Pulmonary artery endothelial cell (primary cell): ENCODE measurements at places on chromosomes 7 and 10. TPM values are rescaled to one million over a fixed set of nuclear protein-coding genes. Genes with fewer than 3 reads are reported as not detected.

- no peak for DNase-seq
These were observed 17.5 kb upstream of the TRUB1 start for GRCh38 chr10:114920459-114920858.

DNA sequence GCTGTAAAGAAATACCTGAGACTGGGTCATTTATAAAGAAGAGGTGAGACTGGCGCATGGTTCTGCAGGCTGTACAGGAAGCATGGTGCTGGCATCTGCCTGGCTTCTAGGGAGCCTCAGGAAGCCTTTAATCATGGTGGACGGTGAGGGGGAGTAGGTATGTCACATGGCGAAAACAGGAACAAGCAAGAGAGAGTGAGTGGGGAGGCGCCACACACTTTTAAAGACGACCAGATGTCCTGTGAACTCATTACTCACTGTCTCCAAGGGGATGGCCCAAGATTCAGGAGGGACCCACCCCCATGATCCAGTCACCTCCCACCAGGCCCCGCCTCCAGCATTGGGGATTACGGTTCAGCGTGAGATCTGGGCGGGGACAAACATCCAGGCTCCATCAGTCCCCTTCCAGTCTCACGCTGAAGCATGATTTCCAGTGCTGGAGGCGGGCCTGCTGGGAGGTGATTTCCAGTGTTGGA lies 3.2 kb downstream of the ZNF316 start:
- peak; percentile 8 for DNase-seq

DNA sequence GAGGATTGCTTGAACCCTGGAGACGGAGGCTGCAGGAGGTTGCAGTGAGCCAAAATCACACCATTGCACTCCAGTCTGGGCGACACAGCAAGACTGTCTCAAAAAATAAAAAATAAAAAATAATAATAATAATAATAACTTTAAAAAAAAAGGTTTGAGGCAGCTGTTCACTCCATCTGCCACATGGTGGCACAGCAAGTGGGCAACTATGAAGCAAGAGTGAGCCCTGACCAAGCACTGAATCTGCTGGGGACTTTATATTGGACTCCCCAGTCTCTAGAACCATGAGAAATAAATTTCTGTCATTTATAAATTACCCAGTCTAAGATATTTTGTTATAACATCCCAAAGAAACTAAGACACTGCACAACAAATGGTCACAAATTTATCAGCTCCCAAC lies 14.6 kb upstream of the BRI3 start:
- no peak for DNase-seq

- no peak for DNase-seq
These were observed 110.4 kb downstream of the RNF216 start for GRCh38 chr7:5671046-5671445.

GRCh38 chr7:128114806-128115205 lies 83.6 kb upstream of the LRRC4 start:
- no peak for DNase-seq

DNA sequence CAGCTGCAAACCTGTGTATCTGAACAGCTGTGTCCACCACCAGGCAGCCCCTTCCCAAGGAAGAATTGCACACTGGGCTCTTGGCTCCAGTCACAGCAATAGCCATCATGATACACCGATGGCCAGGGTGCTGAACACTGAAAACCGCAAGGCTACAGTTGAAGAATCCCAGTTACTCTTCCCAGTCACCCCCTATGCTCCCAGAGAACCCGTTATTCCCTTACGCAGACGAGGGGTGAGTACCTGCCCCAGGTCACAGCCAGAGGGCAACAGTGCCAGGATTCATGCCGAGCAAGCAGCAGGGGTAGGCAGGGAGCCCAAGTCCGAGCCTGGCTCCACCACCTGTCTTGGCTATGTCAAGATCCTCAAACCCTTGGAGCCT lies 57.8 kb downstream of the RASGEF1A start:
- DNase-seq: no peak

- no peak for DNase-seq
These were observed 298.2 kb downstream of the FRMD4A start for GRCh38 chr10:14032406-14032998.

DNA sequence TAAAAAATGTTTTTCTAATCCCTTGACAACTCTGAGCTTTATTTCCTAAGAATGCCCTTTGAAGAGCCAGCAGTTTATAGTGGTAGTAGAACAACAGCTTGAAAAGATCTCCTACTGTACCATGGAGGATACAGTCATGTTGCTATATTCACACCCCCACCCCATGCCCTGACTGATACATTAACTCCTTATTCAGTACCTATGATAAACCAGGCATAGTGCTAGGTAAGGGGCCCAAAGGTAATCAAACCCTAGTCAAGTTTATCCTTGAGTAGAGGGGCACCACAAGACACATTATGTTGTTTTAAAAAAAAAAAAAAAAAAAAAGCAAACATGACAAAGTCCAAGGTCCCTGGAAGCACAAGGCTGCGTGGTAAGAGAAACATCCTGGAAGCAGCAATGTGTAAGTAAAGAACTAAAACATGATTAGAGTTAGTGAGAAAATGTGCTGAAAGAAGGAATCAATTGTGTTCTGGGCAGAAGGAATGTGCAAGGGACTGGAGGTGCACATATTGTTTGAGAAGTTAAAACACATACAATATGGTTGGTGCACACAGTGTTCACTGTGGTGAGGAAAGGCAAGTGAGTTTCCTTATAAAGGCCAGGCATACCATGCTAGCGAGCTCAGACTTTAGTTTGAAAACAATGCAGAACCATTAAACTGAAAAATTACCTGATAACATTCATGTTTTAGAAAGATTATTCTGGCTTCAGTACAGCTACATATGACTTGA lies 51.2 kb downstream of the PDE1C start:
- no peak for DNase-seq

DNA sequence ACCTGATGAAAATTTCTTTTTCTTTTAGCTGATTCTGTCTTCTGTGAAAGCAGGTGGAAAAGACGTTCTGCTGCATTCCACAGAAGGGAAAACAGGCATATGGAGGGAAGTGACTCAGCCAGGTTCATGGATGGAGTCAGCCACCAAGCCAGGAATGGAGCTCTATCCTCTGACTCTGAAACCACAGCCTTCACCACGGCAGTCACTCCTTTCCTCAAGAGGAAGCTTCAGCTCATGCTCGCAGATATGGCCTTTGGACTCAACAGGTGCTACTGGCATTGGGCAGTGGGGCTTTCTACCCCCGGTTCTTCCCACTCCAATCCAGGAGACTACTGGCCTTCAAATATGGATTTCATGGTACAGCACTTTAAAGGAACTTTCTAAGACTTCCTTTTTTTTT lies 11.5 kb upstream of the PLAU start:
- peak; percentile 65 for DNase-seq

GRCh38 chr10:93630625-93631557 lies 18.6 kb downstream of the PDE6C start:
- DNase-seq: no peak

DNA sequence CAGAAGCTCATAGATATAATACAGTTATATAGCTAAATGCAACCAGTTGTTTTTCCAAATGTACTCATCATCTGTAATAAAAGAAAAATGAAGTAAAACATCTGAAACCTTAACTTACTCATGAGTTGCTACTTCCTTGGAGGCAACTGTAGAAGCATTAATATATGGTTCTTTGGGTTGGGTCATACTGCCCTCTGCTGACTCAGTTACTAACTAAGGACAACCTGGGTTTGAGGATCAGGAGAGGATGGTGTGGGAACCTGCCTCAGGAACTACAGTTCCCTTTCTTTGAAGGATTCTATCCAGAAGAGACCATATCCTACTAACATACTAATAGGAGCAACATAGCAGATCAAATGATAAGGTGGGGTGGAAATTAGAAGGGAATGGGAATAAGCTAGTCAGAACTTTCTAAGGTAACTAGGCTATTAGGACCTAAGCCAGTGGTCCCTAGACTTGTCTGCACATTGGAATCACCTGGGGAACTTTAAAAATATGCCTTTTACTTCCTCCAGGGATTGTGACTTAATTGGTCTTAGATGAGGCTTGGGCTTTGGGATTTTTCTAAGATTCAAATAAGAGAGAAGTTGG lies 20.7 kb downstream of the COX15 start:
- DNase-seq: peak; percentile 13

GRCh38 chr7:149562602-149563001 lies 65.0 kb upstream of the ZNF746 start:
- DNase-seq: no peak

DNA sequence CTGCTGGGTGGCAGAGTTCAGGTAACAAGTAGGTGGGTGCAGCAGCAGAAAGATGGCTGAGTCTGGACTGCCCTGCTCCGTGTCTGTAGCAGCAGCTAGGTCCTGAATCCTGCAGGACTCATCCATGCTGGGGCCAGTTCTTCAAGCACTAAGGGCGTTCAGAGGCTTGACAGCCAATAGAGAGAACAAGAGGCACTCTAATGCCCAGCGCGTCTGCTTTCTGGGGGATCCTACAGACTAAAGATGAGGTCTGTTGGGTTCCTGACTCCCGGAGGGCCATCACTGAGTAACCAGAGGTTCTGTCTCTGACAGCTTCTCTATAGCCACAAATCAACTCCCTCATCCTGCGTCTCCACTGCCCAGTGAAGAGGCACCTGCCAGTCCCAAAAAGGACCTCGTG lies 125.5 kb downstream of the PTPN20 start:
- no peak for DNase-seq

DNA sequence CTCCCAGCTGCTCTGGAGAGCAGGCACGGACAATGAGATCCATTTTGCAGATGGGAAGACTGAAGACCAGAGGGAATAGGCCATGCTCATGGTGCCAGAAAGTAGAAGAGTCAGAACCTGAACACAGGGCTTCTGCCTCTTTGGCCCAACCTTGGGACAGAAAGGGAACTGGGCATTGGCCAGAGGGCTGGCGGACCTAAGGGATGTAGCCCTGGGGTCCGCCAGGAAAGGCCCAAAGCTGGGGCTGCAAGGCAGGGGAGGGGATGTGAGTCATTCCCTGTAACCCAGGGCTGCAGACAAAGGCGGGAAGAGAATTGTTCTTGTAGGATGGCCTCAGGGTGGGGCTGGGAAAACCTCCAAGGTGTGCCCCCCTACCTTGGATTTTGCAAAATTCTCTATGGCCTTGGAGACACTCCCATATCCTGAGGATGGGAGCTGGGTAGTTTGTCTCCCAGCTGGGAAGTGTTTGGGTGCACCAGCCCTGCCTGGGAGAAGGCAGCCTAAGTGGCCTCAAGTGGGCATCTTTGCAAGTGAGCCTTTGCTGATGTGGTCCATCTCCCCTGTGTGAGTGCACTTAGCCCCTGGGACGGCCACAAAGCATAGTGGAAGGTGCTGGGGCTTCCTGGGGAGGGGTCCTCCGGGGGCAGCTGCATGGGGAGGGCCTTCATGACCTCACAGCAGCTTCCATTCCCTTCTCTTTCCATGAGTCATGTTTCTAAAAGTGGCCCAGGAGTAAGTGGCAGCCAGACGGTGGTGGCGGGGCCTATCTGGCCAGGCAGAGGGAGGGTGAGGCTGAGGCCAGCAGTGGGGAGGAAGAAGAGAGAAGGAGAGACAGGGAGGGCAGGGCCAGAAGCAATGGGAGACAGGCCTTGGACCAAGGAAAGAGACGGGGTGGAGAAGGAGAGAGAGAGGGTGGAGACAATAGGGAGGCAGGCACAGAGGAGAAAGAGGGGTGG lies 9.2 kb downstream of the AQP1 start:
- DNase-seq: no peak

- DNase-seq: no peak
These were observed 381.1 kb upstream of the SEMA3D start for GRCh38 chr7:85567983-85568382.

DNA sequence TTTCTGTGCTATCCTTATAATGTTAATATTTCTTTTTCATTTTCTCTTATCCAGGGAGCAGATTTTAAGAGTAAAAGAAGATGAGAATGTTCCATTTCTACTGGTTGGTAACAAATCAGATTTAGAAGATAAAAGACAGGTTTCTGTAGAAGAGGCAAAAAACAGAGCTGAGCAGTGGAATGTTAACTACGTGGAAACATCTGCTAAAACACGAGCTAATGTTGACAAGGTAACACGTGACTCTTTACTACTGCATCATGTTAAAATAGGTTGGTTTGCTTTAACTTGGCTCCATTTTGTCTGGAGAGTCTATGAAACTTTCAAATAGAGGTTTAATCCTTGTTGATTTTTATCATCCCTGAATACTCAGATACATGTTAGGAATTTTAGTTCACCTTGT lies 73.3 kb downstream of the RALA start:
- no peak for DNase-seq

- DNase-seq: no peak
These were observed 106.5 kb downstream of the SMURF1 start for GRCh38 chr7:99037327-99037940.

- no peak for DNase-seq
These were observed 54.0 kb downstream of the GSDME start for GRCh38 chr7:24703296-24703695.

DNA sequence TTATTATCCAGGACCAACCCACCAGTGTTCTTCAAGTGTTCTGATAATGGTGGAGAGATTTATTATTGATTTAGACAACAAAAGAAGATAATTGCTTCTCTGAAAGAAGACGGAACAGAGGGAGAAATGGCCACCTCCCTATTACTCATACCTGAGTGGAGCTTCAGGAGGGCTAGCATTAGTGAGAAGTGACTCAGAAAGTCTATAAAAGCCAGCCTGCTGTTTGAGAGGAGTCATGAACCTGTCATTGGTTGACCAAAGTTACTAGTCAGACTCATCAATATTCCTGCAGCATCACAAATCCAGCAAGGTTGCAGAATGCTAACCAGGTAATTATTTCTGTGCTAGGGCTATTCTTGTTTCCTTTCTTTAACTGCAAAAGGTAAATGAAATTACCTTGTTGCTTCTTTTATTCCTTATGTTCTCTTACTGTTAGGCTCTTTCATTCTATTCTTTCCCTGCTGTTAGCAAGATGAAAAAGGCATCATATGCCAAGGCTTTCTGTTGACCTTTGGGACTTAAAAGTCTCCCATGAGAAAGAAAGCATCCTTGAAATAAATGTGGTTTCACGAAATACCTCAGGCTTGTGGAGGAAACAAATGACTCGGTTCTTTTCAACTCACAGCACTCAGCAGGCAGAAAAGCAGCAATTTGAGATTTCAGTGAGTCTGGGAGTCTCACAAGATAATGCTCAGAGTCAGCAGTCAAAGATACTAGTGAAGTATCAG lies 256.4 kb upstream of the PHYHIPL start:
- DNase-seq: no peak

- DNase-seq: no peak
These were observed 11.4 kb downstream of the GGCT start for GRCh38 chr7:30493228-30493627.

GRCh38 chr7:29289156-29290021 lies 94.8 kb downstream of the CHN2 start:
- no peak for DNase-seq

ZNF467 gene
- total RNA-seq: 2.3 and 2.7 TPM in 2 replicates

MRC1 gene
- total RNA-seq: 2.4 and 3.2 TPM in 2 replicates

CAV1 gene
- total RNA-seq: 1,552 and 2,041 TPM in 2 replicates

ENTPD1 gene
- total RNA-seq: 5.7 and 6.4 TPM in 2 replicates

FRAT1 gene
- 3.2 and 4.6 TPM in 2 replicates for total RNA-seq

SFRP4 gene
- 0.04 TPM in 1 of 2 replicates, not detected in the other for total RNA-seq

AKR1C3 gene
- total RNA-seq: 91.7 and 145 TPM in 2 replicates

BET1 gene
- total RNA-seq: 19.3 and 27.6 TPM in 2 replicates
